Activated effector memory CD4-positive, alpha-beta T cell treated with Interleukin-2 at 50 U/mL for 16 hours (primary cell): ENCODE measurements at places on chromosomes 7 and 10.

DNA sequence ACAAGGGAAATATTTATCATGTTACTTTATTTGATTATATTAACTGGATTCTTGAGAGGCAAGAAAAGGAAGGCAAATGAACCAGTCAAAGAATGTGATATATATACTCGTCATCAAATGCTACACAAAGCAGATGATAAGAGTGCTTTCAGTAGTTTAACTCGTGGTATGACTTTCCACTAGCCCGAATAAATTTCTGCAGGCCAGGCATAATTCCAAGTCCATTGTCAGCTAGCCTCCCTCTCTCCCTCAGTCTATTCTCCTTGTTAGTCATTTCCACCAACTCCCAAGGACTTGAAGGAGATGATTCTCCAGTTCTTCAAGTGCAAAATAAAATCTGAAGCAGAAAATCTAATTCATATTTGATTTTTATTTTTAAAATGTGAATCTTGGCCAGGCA, 190.5 kb downstream of the GLI3 start:
- DNase-seq, result no peak

- no peak for DNase-seq
These were observed 17.8 kb downstream of the PRSS2 start for GRCh38 chr7:142788303-142789289.

GRCh38 chr10:48460182-48460581, 144.7 kb downstream of the ARHGAP22 start:
- DNase-seq, result no peak

DNA sequence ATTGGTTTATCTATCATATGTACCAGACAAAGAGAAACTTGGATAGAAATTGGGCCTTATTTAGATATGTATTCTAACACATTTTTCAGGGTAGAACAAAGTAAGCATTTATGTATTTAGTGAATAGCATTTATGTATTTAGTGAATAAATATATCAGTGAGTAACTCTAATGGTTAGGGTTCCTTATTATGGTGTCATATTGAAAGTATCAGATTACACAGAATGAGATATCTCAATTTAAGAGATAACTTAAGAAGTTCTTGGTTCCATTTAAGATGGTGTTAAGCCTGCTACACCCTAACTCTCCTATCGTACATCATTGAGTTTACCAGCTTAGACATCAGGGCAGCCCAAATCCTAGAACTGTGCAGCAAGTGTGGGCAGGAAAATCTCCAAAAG, 35.9 kb upstream of the DMTF1 start:
- no peak for DNase-seq

- no peak for DNase-seq
These were observed 3.4 kb upstream of the ZNF503 start for GRCh38 chr10:75404815-75405597.

GRCh38 chr10:53904506-53905241, 896.4 kb downstream of the PCDH15 start:
- DNase-seq, result no peak

- DNase-seq, result peak; percentile 15
These were observed 14.4 kb upstream of the WBP1L start for GRCh38 chr10:102729029-102730026.

GRCh38 chr10:1977461-1977860, 240.1 kb upstream of the ADARB2 start:
- DNase-seq, result no peak

DNA sequence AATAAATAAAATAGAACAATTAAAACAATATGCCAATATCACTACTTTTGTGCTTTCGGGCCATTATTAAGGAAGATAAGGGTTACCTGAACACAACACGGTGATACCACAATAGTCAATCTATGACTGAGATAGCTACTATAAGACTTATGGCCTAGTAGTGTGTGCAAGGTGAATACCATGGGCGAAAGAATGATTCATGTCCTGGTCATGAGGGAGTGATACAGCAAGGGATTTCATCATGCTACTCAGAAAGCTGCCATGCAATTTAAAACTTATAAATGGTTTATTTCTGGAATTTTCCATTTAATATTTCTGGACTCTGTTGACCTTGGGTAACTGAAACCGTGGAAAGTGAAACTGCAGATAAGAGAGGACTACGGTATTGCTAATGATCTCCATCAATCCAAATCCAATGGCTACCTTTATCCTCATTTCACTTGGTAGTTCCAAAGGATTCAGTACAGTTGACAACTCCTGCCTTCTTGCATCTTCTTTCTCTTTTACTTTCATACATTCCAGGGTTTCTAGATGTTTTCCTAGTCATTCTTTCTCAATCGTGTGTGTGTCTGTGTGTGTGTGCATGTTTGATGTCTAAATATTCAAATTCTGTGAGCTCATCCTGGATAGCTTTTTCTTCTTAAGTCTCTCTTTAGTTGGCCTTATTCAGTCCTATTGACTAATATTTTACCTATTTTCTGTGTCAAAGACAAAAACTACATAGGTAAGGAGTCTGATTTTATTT, 100.5 kb upstream of the MAGI2 start:
- DNase-seq, result no peak

GRCh38 chr10:80055760-80056159, 22.7 kb upstream of the TMEM254 start:
- no peak for DNase-seq

- DNase-seq, result no peak
These were observed 289.3 kb downstream of the PTEN start for GRCh38 chr10:88152728-88153133.

- DNase-seq, result no peak
These were observed 164.6 kb upstream of the C1GALT1 start for GRCh38 chr7:7017707-7018280.

DNA sequence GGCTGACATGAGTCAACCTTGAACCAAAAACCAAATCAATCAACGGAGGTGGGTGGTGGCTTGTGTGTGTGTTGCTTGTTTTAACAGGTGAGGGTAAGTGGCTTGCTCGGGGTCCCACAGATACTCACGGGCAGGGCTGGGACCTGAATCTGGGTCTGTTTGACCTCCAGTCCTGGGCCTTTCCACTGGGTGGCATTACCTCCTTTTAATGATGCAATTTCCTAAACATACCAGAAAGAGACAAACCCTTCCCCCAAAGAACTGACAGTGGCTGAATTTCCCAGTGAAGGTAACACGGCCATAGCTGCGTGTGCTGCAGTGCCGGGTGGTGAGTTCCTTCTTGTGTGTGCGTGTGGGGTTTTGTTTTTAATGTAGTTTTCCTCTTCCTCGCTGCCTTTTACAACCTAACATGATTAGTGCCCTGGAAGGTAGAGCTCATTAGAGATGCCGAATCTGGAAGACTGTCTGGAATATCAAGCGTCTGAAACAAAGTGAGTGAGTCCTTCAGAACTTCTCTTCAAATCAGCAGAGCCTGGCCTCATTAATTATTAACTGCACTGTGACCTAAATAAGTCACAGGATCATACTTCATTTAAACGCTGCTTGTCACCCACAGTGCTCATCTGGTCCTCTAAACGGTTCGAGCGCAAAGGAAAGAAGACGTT, 166.1 kb upstream of the TCERG1L start:
- DNase-seq, result no peak

- DNase-seq, result no peak
These were observed 42.0 kb upstream of the CCDC3 start for GRCh38 chr10:13043520-13043919.

DNA sequence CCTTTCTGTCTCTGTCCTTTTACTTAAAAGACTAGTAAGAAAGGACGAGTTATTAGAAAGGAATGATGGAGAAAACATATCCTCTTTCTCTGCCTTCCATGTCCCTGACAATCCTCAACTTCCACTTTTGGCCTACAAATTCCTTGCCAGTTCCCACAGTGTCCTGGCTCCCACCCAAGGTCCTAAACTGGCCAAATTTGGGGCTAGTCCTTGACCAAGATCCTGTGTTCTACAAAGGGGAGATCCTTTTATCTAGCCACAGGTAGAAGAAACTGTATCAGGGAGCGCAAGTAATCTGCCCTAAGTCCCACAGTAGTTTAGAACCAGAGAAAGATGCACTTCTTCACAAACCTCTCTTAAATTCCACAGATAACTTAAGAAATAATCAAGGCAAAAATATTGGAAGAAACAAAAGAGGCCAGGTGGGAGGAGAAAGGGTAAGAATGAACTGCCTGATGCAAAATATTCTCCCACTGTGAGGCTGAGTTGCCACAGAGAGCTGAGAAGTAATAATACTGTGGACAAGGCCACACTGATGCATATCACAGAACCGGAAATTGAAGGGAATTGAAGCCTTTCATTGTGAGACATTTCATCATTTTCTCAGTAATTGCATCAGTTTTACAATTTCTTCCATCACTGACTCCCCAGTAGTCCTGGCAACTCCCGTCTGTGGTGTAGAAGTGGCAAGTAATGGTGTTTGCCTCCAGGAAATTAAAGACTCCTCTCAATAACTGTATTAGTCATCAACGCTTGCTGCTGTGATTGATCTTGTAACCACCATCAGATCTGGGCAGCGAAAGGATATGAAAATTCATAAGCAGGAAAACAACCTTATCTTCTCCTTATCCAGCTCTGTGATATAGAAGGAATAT, 47.2 kb downstream of the DNAJC12 start:
- DNase-seq, result no peak

GRCh38 chr7:70325509-70326101, 727.3 kb downstream of the AUTS2 start:
- no peak for DNase-seq

DNA sequence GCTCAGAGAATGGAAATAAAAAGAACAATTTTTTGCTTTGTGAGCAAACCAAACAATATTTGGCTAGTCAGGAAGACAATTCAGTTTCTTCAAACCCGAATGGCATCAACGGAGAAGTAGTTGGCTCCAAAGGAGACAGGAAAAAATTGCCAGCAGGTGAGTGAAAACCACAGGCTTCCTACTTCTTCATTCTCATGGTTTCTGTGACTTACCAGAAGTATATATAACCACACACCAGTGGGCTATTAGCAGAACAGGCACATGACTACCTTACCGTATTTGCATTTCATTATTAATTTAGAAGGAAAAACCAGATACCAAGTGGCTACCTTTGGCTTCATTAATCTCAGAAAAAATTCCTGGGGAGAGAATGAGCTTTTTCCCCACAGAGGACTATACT, 8.8 kb downstream of the TDRD1 start:
- no peak for DNase-seq

DNA sequence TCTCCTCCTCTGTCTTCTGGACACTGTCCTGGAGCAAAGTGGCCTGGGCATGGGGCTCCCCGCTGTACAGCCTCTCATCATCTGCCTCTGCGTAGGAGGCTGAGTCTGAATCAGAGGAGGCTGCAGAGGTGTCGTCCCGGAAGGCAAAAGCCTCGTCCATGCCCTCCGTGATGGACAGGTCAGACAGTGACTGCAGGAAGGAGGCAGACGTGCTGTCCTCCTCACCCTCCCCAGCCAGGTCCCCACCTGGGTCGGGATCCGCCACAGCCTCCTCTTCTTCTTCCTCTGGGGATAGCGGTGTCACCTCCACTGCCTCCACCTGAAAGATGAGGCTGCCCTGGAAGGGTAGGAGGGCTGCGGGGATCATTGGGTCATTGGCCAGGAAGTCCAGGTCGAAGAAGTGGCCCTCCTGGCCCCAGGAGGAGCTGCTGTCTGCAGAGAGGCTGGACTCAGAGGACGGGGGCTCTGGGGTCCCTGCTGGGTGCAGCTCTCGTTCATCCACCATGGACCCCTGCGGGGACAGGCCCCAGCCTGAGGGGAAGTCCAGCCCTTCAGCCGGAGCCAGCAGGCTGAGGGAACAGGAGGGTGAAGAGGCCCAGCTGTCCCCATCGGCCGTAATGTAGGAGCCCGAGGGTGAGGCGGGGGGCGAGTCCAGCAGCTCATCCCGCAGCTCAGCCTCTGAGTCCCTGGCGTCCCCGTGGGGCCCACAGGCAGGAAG, 3.7 kb downstream of the NACAD start:
- no peak for DNase-seq

DNA sequence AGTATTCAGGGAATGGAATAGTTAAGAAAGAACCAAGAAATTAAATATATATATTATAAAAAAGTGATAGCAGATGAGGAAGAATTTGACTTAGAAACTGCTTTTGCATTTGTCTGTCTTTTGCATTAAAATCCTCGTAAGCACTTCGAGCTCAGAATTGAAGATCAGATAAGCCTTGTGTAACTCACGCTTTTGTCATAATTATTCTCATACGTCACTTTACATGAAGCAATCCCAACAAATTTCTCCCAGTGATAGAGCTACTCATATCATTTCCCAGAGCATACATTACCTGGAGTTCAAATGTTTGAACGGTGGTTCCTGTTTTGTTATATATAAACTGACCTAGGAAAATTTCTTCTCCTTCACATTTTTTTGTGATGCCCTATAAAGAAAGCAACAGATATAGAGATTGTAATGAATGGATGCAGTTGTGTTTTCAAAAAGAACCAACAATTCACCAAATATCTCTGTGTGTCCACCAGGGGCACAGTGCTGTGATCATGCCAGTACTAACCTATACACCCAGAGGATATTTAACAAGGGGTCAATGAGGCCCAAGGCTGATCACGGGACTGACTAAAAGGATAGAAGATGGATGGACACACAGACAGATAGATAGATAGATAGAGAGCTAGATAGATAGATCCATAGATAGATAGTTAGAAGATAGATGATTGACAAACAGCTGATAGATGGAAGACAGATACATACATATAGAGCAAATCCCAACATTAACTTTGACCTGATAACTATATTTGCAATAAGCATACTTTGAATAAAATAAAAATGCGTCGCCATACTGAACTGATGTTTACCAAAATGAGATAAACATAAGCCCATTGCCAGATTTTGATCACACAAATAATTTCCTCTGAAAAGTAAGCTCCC, 9.3 kb upstream of the HUS1 start:
- DNase-seq, result no peak

DNA sequence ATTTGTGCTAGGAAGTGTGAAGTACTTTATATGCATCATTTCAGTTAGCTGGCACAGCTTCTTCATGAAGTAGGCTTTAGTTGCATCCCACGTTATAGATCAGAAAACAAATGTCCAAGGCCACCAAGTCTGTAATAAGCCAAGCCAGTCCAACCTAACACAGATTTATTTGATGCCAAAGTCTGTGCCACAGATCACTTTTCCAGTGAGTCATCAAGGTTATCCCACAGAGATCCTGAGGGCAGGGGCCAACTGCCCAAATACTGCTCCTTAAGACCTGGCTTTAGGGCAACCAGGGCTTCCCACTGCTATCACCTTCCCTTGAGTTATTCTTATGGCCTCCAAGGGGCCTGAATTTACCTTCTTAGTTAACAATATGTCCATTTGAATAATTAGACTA, 1340.4 kb downstream of the XPNPEP1 start:
- DNase-seq, result no peak

DNA sequence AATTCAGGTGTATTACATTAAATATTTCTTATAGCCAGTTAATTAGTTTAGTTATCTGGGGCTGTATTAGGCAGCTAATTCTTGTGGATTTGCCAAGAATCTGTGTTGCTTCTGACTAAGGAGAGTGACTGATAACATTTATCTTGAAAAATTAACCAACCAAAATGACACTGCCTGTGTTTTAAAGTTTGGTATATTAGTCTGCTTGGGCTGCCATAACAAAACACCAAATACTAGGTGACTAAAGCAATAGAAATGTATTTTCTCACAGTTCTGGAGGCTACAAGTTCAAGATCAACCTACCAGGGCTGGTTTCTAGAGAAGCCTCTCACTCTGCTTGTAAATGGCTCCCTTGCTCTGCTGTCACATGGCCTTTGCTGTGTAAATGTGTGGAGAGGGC, 12.9 kb downstream of the EXOC4 start:
- no peak for DNase-seq

GRCh38 chr7:155846936-155847335, 34.7 kb upstream of the SHH start:
- no peak for DNase-seq

- no peak for DNase-seq
These were observed 125.9 kb upstream of the LYZL2 start for GRCh38 chr10:30755441-30755953.

- DNase-seq, result no peak
These were observed 21.7 kb downstream of the TRIM8 start for GRCh38 chr10:102665904-102666509.

- DNase-seq, result no peak
These were observed 58.3 kb upstream of the NKX6-2 start for GRCh38 chr10:132844069-132844809.
